NK-92 treated with Interleukin-12 subunit alpha and Interleukin-12 subunit beta, amount 100 ng/mL, for 24 hours (cell line): ENCODE measurements at places on chromosomes 4 and X.

GRCh38 chrX:105315248-105315647, 94.8 kb upstream of the TEX13A start:
- DNase-seq, result no peak

DNA sequence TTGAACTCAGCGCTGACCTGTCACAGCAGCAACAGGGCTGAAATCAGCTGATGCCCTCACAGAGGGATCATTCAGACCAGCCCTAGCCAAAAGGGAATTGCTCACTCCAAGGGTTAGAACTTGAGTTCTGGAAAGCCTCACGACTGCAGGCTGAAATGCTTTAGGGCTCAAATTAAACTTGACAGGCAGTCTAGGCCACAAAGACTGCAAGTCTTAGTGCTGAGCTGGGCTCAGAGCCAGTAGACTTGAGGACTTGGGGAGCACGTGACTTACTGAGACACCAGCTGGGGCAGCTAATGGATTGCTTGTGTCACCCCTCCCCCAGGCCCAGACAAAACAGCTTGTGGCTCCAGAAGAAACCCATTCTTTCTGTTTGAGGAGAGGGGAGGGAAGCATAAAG, 119.0 kb upstream of the SLC6A14 start:
- no peak for DNase-seq

DNA sequence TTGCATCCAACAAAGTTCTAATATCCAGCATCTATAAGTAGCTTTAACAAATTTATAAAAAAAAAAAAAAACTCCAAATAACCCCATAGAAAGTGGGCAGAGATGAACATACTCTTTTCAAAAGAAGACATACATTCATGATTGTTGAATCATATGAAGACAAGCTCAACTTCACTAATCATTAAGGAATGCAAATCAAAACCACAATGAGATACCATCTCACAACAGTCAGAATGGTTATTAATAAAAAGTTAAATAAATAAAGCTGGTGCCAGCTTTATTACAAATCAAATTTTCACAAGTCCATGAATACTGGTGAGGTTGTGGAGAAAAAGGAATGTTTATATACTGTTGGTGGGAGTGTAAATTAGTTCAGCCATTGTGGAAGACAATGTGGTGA, 592.0 kb downstream of the IQCM start:
- DNase-seq, result no peak

- no peak for DNase-seq
Observed at GRCh38 chr4:73711989-73712388, 28.4 kb upstream of the CXCL8 start.

DNA sequence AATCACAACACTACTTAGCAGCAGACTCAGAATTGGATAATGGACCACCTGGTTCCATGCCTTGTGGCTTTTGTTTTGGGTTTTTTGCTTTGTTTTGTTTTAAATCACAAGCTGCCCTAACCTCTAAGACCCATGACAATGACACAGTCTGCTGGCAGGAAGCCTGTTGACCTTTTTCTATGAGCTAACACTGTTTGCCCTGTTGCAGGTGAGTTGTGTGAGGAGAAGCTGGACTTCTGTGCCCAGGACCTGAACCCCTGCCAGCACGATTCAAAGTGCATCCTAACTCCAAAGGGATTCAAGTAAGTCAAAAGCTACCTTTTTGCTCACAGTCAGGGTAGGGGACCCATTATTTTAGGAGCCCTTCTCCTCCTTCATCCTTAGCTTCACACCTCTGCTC, 110.8 kb upstream of the PACRGL start:
- no peak for DNase-seq
